ENCODE measurements at places on chromosomes 4 and X.

DNA sequence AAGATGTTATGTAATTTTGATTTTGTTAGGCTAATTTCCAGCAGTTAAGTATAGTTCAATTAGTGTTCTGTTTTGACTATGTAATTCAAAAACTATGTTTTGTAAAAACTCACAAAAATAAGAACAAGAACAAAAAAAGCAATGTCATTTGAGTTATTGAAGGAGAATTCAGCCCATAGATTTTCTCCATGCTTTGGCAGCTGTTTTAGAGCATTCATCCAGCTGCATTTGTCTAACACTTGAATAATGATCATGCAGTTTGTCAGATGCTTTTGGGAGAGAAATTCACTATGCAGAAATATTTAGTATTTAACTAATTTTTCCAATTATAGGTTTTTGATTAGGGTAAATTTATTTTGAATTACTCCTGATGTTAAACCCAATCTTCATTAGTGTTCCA lies 14.2 kb downstream of the CPE start:
- DNase-seq: no peak

DNA sequence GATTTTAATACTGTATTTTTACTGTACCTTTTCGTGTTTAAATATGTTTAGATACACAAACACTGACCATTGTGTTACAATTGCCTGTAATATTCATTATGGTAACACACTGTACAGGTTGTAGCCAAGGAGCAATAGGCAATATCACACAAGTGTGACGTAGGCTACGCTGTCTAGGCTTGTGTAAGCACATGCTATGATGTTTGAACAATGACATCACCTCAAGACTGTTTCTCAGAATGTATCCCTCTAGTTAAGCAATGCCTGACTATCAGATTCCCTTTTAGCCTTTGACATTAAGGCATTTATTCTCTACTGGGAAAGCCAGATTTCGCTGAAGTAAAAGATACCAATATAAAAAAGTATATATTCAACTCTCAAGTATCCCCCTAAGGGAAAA lies 66.2 kb downstream of the VCX3A start:
- no peak for DNase-seq

DNA sequence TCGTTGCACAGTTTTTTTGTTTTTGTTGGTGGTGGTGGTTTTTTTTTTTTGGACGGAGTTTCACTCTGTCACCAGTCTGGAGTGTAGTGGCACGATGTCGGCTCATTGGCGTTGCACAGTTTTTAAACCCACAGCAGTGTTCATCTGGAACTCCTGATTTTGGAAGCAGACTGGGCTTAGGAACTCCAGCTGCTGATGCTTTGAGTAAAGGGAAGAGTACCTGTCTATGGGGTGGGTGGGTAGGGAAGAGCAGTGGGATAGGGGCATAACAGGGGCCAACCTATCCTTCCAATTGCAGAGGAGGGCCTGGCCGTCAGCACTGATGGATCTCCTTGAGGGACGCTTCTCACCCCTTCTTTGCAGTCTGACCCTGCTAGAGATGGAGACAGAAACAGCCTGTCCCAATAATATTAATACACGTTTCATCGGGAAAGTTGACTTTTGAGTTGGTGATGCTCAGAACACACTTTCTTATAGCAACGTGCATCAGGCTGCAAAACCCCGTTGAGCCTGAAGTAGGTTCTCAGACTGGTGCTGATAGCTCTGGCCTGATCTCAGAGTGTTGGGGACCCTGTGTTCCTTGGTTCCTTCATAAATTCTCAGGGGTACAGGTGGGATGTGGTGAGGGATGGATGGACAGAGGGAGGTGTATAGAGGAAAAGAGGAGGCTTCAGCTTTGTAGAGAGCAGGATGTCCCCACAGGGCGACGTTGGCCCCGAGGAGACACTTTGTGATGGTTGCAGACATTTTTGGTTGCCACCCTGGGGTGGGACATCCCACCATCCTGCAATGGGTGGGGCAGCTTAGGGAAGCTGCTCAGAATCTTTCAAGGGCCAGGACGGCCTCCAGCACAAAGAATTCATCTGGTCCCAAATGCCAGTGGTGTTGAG lies 2.3 kb downstream of the CD99 start:
- DNase-seq: no peak

DNA sequence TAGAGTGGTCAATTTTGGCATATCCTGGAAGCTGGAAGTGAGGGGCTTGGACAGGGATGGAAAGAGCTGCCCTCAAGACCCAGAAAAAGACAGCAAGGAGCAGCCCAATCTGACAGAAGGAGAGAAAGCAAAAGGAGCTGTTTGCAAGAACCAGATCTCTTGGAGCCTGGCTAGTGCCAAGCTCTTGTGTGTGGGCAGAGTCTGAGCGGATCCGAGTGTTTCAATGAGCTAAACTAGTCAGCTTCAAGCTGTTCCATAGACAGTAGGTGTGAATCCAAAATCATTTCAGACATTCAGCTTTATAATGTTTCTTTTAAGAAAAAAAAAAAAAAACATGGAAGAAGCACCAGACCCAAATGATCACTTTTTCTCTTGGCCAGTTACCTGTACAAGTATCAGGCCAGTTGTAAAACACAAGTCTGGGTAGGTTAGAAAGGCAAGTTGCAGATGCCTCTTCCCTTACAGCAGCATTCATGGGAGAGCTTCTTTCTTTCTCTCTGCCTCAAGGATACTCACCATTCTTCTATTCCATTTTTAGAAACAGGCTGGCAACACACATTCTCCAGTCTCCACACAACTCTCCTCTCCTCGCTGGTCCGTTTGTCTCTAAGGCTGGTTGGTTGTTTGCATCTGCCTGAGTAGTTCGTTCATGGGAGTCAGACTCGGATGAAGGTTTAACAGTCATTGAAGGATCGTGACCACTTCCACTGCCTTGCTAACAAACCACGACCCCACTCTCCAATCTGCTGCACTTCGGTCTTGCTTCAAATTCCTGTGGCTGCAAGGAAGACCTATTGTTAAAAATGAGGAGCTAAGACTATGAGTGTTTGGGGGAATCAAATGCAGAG lies 105.2 kb upstream of the GATB start:
- no peak for DNase-seq

DNA sequence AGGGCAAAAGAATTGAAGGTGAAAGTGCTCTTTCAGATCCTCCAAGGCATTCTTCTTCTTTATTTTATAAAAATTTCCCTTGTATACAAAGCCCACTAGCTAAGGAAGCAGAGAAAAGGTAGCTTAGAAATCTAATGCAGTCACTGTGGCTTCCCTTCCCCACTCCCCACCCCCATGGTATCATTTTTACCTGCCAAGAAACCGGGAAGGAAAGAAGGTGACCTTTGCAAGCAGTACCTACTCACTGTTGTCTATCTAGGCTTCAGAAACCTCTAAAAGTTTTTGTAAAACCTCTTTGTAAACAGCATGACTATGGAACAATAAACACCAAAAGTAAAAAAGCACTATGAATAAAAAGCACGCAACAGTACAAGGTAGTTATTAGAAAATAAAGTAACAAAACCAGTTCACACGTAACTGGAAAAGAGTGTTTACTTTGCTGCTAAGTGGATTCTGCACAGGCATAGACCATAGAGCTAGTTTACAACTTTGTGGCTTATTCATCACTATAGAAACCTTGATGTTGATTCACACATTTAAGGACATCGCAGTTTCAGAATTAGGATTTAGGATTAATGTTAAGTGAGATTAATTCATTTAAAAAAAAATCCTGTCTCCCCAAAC lies 109.6 kb upstream of the FTHL17 start:
- no peak for DNase-seq

DNA sequence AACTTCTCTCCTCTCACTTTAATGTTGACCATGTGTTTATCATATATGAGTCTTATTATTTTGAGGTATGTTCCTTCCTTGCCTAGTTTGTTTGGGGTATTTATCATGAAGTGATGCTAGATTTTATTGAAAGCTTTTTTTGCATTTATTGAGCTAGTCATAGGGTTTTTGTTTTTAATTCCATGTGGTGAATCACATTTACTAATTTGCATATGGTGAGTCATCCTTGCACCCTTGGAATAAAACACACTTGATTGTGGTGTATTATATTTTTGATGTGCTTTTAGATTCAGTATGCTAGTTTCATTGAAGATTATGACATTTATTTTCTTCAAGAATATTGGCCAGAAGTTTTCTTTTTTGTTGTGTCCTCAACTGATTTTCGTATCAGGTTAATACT lies 464.6 kb downstream of the PCDH18 start:
- DNase-seq: no peak

GRCh38 chrX:53373307-53373706 lies 49.1 kb downstream of the SMC1A start:
- no peak for DNase-seq

DNA sequence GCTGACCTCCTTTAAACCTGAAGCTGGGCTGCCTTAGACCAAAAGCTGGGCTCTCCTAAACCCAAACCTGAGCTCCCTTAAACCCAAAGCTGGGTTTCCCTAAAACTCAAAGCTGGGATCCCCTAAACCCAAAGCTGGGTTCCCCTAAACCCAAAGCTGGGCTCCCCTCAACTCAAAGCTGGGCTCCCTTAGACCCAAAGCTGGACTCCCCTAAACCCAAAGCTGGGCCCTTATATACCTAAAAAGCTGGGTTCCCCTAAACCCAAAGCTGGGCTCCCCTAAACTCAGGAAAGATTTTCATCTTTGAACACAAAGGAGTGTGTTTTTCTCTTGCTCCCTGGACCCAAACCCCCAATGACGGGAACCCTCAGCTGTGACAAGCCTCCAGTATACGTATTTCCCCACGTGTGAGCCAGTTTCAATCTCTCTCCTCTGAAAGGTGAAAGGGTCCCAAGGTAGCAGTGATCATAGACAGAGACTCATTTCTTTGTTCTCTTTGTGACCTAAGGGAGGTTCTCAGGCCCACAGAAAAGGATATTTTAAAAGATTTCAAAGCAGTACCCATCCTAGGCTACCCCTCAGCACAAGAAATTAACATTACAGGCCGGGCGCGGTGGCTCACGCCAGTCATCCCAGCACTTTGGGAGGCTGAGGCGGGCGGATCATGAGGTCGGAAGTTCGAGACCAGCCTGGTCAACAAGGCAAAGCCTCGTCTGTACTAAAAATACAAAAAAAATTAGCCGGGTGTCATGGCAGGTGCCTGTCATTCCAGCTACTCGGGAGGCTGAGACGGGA lies 31.3 kb upstream of the ASMTL start:
- DNase-seq: no peak

DNA sequence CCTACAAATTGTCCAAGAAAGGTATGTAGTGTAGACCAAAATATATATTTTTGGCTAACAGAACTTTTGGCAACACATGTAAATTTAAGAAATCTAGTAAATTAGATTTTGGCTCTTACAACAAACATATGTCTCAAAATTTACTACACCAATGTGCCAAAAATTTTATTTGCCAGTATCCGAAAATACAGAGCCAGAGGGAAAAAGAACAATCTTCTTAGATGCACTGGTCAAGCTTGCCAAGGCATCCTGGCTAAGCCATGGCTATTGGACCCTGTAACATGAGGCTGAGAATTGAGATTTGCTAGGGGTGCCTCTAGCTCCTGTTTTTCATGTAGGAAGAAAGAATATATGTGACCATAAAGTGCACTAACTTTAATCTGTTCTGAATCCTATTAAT lies 91.8 kb downstream of the GABRG1 start:
- DNase-seq: no peak

DNA sequence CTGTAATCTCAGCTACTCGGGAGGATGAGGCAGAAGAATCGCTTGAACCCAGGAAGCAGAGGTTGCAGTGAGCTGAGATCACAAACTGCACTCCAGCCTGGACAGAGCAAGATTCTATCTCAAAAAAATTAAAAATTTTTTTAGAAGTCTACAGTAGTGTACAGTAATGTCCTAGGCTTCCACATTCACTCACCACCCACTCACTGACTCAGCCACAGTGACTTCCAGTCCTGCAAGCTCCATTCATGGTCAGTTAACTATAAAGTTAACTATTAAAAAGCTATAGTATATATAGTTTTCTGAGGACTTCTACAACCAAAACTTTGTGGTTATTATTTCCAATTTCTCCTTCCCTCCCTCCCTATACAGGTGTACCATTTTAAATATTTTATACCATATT lies 34.7 kb upstream of the NEUROG2 start:
- DNase-seq: no peak

GRCh38 chr4:181077341-181077740 lies 1165.9 kb upstream of the TENM3 start:
- DNase-seq: no peak

- no peak for DNase-seq
Measured at GRCh38 chrX:142601792-142602191, 396.7 kb upstream of the MAGEC2 start.

GRCh38 chrX:115679460-115679859 lies 118.5 kb downstream of the PLS3 start:
- no peak for DNase-seq

DNA sequence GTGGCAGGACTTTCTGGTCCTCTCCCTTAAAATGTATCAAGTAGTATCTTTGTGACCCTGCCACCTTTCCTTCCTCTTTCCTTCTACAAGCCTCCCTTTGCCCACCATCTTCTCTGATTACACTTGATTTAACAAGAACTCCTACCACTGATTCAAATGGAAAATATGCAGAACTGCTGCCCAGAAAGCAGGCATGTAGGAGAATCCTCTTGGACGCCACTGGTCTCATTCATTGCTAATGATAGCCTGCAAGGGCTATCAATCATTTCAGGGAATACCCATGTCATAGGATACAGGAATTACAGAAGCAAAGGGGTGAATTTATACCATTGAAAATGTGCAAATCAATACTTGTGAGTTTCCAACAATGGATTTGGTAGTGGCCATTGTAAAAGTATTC lies 294.6 kb upstream of the NRK start:
- no peak for DNase-seq

GRCh38 chrX:71919431-71919830 lies 8.8 kb downstream of the NHSL2 start:
- DNase-seq: no peak

- no peak for DNase-seq
Measured at GRCh38 chr4:10530137-10530786, 73.0 kb upstream of the ZNF518B start.

DNA sequence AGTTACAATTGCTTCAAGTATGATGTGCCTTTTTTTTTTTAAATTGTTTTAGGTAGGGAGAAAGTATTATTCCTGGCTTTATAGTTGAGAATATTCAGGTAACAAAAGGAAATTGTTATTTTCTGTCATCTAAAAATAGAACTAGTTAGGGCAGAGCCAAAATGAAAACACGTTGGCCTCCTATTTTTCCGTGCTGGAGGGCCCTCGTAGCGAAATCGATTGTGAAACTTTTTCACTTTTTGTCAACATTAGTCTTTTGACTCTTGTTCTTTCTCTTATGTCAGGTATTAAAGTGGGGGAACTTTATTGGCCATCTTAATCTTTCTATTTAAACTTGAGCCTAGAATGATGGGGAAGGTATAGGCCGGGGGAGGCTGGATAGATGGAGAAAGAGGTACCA lies 104.9 kb downstream of the ARHGAP10 start:
- DNase-seq: no peak

- no peak for DNase-seq
Measured at GRCh38 chrX:87067795-87068369, 449.7 kb upstream of the KLHL4 start.

DNA sequence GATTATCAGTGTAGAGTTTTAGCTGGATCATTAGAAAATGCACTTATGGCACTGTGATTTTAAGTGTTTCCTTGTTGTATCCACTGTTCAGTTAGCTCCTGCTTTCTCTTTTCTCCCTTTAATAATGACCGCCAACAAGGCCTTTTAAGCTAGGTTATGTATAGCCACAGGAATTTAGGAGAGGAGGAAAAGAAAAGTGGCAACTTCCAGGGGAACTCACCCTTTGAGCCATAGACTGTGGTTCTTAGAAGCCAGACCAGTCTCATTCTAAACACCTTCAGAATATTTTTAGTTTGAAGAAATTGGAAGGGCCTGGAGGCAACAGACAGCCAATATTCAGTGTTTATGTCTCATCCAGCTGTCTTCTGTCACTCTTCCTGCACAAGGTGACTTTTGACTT lies 6.1 kb downstream of the FGF2 start:
- no peak for DNase-seq

- no peak for DNase-seq
Measured at GRCh38 chrX:69961365-69962072, 88.2 kb downstream of the AWAT2 start.
